Cardiac septum (tissue), 1 donor: ENCODE measurements at places on chromosomes 4 and X.
A peak's percentile ranks its signal among the peaks of the same experiment; 100 is the strongest.

DNA sequence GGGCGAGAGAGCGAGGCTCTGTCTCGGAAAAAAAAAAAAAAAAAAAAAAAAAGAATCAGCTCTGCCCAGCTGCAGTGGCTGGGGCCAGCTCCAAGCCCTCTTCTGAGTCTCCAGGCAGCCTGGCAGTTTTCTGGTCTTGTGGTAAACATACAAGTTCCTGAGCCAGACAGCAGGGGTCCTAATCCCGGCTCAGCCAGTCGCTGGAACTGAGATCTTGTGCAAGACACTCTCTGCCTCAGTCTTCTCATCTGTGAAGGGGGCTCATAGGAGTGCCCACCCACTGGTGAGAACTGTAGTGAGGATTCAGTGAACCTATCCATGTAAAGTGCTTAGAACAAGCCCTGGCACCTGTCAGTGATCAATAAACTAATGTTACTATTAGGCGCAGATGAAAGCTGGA is 41.8 kb downstream of the C4orf50 start:
- DNase-seq, result peak; percentile 35

DNA sequence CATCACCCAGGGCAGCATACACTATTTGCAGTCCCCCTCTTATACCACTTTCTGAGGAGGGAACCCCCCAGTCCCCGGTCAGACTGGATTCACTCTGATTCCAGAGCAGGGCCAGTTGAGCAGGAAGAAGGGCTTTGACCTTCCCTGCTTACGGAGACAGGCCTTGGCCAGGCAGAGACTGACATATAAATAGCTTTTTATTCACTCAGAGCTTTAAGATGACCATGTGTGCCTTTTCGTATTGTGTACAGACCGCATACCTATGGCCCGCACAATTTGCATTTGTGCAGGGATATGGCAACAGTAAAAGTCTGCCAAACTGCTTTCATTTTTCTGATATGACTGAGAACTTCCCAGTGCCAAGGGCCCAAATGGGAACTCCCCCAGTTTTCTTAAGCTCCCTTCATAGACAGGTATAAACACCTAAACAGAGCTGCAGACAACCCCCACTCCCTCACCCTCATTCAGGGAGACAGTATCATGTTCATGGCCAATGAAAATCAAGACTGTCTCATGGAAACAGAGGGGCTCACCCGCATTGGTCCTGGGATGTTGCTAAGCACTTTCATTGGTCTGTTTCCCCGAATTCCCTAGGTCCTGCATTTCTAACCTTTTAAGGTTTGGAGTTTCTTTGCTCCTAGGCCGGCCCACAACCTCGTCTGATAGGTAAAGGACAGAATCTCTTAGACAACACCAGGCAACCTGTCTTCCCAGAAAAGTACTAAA is 86.0 kb downstream of the RTL5 start:
- no peak for DNase-seq

- DNase-seq, result peak; percentile 17
Measured at GRCh38 chrX:150980711-150981110, 2.4 kb upstream of the HMGB3 start.

- DNase-seq, result no peak
Measured at GRCh38 chr4:30461218-30461617, 259.0 kb upstream of the PCDH7 start.

GRCh38 chrX:133677123-133678063 is 262.1 kb upstream of the GPC4 start:
- no peak for DNase-seq

- DNase-seq, result no peak
Measured at GRCh38 chr4:88211473-88212252, 53.2 kb upstream of the ABCG2 start.

GRCh38 chr4:185562531-185562930 is 27.2 kb upstream of the PDLIM3 start:
- DNase-seq, result no peak

GRCh38 chr4:86283371-86283770 is 76.5 kb downstream of the MAPK10 start:
- DNase-seq, result no peak

DNA sequence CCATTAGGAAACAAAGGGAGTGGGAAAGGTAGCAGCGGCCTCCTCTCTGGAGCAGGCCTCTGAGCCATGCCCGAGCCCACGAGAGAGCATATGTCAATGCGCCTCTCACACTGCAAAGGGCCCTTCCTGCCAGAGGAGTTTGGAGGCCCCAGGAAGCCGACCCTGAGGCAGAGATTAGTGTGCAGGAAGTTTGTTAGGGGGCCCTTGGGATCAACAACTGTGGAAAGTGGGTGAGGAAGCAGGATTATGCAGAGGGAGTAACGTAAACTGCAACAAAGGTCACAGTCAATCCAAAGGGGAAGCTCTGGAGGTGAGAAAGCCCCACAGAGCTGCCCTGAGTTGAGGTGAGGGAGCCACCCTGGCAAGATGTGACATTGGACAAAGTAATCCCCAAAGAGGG is 17.4 kb downstream of the RTL5 start:
- DNase-seq, result no peak

DNA sequence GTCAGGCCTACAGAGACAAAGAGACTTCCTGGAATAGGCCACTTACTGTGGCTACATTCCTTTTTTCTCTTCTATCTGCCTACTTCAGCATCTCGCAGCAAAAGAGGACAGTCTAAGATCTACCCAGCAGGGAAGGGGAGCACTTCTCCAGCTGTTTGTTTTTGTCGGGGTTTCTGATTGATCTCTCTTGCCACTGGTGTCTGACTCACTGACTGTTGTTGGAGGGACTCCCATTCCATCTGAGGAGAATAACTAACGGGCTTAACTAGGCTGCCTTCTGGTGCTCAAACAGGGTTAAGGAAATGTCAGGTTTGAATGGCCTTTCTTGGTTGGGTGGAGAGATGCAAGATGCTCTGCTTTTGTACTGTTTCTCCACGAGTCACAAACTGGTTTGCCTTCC is 100.2 kb upstream of the TMEM164 start:
- DNase-seq, result no peak

GRCh38 chrX:1393871-1394615 is 2.1 kb upstream of the SLC25A6 start:
- peak; percentile 17 for DNase-seq
